Activated CD4-positive, CD25-positive, alpha-beta regulatory T cell treated with anti-CD3 and anti-CD28 coated beads, Interleukin-2, amount 50 U/mL, for 16 hours (primary cell): ENCODE measurements at places on chromosomes 16 and 17.
A peak's percentile ranks its signal among the peaks of the same experiment; 100 is the strongest.

- DNase-seq: no peak
Observed at GRCh38 chr16:72666267-72666666, 381.7 kb downstream of the ZFHX3 start.

- no peak for DNase-seq
Observed at GRCh38 chr17:3956327-3956957, 7.8 kb downstream of the ATP2A3 start.

DNA sequence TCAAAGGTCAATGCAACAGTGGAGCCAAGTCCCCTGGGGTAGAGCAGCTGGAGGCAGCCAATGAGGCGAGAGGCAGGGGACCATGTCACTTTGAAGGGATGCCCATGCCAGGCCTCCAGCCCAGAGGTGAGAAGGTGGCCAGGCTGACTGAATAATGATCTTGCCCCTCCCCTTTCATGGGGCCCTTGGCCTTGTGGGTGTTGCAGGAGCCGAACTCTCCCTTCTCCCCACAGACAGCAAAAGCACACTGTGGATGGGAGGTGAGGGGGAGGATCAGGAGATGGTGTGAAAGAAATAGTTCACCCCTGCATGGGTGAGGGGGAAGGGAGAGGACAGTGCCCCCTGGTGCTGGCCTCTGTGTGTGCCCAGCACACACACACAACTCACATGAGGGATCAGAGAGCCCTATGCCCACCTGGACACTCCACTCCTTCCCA lies 15.8 kb upstream of the TBX21 start:
- DNase-seq: no peak

- DNase-seq: no peak
Observed at GRCh38 chr16:53832896-53833544, 129.1 kb downstream of the FTO start.

DNA sequence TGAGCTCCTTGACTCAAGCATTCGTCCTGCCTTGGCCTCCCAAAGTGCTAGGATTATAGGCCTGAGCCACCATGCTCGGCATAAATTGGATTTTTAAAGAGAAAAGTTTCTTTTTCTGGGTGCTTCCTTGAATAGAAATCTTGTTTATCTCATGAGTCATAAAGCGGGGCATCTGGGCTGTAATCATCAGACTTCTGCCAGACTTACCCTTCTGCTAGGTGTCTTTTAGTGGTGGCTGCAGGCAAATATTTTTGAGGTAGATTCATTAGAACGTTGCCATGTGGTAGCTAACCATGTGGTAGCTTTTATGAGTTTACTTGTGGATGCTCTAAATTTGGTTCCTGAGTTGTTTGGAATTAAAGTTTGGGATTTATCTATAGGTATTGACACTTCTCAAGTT lies 13.4 kb downstream of the PGS1 start:
- DNase-seq: no peak

GRCh38 chr16:82641336-82641984 lies 14.7 kb downstream of the CDH13 start:
- DNase-seq: no peak

- DNase-seq: no peak
Observed at GRCh38 chr17:76458580-76459490, 5.9 kb upstream of the UBE2O start.

GRCh38 chr17:37162800-37163199 lies 213.0 kb upstream of the C17orf78 start:
- DNase-seq: no peak

DNA sequence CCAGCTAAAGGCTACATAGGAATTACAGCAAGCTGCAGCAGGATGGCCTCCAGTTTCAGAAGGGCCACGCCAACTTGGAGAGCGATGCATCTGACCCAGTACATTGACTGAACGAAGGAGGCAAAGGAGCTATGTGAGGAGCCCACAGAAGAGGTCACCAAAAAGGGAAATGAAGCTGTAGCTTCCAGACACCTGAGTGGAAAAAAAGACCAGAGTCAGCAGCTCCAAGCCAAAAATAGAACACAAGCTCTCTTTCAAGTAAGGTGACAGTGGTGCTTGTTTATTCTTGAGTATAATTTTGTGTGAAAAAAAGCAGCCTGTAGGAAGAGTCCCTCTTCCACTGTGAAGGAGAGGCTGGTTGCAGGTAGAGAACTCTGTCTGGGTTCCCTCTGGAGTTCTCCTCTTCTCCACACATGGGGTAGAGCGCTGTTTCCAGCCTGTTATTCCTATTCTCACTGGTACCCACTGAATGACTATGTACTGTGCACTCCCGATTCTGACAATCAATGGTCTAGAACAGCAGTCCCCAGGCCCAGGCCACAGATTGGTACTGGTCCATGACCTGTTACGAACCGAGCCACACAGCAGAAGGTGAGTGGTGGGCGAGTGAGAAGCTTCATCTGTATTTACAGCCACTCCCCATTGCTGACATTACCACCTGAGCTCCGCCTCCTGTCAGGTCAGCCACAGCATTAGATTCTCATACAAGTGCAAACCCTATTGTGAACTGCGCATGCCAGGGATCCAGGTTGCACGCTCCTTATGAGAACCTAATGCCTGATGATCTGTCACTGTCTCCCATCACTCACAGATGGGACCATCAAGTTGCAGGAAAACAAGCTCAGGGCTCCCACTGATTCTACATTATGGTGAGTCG lies 15.1 kb downstream of the CCL4 start:
- DNase-seq: no peak

DNA sequence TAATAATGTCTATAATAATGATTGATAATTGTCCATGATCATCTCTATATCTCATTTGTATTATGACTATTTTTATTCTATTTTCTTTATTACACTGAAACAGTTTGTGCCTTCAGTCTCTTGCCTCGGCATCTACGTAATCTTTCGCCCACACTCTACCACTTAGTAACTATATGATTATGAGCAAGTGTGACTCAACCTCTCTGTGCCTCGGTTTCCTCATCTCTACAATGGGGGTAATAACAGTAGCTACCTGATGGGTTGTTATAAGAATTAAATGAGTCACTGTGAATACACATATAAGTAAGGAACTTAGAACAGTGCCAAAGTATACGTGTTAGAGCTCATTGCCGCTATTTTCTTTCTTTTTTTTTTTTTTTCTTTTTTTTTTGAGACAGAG lies 3.7 kb upstream of the SLC16A11 start:
- no peak for DNase-seq

DNA sequence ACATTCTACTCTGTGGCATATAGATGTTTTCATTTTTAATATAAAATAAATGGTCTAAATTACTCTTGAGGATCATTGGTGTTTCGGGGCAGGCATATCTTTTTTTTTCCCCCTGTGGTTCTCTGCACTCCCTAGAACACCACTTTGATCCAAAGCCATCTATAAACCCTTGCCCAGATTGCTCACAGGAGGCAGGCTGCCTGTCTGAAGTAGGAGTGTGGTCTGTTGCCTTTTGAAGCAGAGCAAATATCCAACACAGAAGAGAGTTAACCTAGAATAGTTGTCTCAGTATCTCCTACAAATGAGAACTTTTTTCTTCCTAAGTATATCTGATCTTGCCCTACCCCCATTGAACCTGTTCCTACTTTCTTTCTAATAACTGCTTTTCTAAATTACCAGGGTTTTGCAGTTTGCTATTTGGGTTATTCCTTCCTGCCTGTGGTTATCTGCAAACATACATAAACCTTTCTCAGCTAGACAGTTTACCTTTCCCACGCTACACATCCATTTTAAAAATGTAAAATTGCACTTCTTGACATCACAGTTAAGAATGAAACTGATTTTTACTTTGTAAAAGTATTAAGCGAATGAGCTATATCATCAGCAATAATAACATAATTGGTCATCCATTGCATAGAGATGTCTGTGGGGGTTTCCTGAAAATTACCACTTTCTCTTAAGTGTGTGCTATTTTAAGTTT lies 4.7 kb upstream of the CMTM1 start:
- no peak for DNase-seq

- no peak for DNase-seq
Observed at GRCh38 chr17:21677911-21678310, 14.4 kb upstream of the KCNJ18 start.

DNA sequence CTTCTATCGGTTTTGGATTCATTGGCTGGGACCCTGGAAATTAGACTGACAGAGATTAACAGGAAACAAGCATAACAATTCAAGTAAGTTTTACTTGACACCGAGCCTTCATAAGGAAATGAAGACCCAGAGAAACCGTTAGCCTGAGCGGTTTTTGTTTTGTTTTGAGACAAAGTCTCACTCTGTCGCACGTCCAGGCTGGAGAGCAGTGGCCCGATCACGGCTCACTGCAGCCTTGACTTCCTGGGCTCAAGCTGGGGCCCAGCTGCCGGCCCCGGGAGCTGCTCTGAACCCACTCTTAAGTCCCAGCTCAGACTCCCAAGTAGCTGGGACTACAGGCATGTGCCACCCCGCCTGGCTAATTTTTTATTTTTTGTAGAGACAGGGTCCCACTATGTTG lies 321.3 kb downstream of the SEC14L1 start:
- no peak for DNase-seq

DNA sequence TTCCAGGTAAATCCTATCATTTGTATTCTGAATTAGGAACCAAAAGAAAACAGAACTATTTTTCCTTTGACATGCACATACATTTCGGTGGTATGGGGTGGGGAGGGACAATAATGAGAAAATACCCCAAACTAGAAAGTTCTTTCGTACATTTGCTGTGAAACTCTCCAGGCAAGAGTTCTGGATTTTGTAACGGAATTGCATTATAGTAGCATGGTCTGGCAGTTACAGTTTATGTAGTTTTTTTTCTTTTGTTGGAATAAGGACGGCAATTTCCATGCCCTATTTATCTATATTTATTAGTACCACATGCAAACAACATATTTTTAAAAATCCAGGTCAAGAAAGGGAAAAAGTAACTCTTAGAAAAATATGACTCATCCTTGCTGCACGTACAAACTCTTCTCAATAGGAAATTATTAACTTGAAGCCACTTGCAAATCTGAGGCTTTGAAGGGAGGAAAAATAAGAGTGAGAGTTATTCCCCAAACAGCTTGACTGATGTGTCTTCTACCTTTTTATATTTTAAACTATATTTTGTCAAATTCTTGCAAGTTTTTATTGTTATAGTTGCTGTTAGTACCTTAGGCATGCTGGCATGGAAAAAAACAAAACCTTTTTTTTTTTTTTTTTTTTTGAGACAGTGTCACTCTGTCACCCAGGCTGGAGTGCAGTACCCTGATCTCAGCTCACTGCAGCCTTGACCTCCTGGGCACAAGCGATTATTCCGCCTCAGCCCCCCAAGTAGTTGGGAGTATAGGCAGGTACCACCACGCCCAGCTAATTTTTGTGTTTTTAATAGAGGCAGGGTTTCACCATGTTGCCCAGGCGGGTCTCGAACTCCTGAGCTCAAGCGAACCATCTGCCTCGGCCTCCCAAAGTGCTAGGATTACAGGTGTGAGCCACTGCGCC lies 69.3 kb downstream of the WWP2 start:
- DNase-seq: no peak

- no peak for DNase-seq
Observed at GRCh38 chr16:1007284-1007850, 25.8 kb downstream of the SOX8 start.

GRCh38 chr16:20971401-20971800 lies 70.8 kb downstream of the LYRM1 start:
- DNase-seq: no peak

GRCh38 chr17:5043524-5043923 lies 8.3 kb upstream of the SLC52A1 start:
- DNase-seq: no peak

GRCh38 chr16:68228652-68229051 lies 7.3 kb downstream of the ESRP2 start:
- DNase-seq: no peak

GRCh38 chr17:64599187-64599676 lies 62.9 kb downstream of the SMURF2 start:
- peak; percentile 4 for DNase-seq

GRCh38 chr16:79286646-79287423 lies 313.7 kb downstream of the MAF start:
- DNase-seq: no peak

- no peak for DNase-seq
Observed at GRCh38 chr17:47208744-47209488, at the start of gene MYL4. Gene MYL4, plus strand, starts transcription at chr17:47209348. Its CDS starts 75 bp downstream, at chr17:47209423.

GRCh38 chr16:62638964-62639870 lies 603.0 kb upstream of the CDH8 start:
- no peak for DNase-seq

DNA sequence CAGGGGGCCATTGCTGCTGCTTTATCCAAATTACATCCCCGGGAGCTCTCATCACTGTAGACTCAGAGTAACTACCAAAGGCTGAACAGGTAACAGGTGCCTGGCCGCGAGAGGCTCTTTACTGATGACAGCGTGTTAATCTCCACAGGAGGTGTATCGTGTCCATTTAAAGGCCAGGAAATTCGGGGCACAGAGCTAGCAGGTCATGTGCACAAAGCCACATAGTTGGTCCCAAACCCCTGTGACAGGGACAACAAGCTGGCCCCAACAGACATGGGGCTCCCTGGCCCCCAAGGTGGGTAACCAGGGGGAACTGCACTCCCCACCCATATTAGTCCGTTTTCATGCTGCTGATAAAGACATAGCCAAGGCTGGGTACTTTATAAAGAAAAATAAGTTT lies 55.3 kb upstream of the RBFOX3 start:
- DNase-seq: no peak

DNA sequence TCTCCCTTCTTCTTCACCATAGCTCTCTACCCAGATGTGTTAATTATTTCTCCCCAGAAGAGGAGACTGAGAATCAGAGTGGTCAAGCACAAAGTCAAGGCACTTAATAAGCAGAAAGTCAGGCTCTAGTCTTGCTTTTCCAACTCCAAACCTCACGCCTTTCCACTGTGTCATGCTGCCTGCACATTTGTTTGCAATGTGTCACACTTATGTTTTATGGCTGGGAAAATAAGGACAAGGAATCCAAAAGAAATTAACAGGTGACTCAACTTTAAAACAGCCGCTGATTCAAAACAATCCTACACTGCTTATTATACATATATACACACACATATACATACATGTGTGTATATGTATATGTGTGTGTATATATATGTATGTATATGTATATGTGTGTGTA lies 255.7 kb upstream of the DYNLRB2 start:
- no peak for DNase-seq

- DNase-seq: no peak
Observed at GRCh38 chr16:77662246-77662645, 60.1 kb upstream of the NUDT7 start.

- DNase-seq: no peak
Observed at GRCh38 chr17:73387746-73388577, 76.2 kb upstream of the CDC42EP4 start.

- no peak for DNase-seq
Observed at GRCh38 chr16:85513180-85513579, 99.9 kb upstream of the GSE1 start.

DNA sequence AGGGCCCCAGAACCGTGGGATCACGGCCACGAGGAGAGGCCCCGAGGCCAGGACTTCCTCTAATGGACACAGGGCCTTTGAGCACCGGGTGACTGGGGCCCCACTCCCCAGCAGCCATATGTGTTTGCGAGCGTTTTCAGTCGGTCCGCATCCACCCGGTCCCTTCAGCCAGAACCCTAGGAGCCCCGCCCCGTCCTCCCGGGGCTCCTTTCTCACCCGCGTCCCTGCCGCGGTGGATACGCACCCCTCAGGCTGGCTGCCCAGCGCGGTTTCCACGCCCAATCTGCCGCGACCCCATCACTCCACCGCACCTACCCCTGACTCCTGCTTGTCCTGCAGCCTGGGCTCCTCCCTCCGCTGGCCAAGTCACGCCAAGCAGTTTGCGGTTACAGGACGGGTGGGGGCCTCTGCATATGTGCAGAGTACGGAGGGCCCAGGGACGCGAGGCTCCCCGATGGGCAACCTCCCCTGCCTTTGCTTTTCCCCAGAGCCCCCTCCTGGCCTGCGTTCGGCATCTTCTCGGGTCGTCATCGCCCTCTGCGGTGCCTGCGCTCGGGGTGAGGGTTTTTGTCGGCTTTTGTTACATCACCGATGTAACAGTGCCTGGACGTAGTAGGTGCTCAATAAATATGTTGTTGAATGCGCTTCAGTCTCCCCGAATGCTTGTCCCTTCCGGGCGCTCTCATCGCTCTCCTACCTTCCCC lies 1.0 kb upstream of the TTYH2 start:
- DNase-seq: no peak
